Stimulated activated CD8-positive, alpha-beta memory T cell treated with anti-CD3 and anti-CD28 coated beads, Interleukin-2, amount 100 ng/mL, for 1 hour (primary cell): ENCODE measurements at places on chromosomes 5 and 9.

DNA sequence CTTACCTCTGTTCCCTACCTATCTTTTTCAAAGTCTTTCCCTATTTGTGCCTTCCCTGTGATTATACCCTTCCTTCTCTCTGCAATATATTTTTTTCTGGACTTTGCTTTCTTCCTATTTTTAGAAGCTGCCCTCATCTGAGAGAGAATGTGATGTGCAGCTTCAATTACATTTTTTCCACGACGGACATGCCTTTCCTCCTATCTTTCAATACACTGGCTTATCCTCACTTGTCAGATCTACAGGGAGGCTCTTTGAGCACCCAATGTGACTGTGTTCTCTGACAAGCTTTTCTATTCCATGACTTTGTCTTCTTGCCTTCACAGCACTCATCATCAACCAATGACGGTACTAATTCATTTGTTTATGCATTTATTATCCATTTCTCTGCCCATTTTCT, 227.9 kb upstream of the CLINT1 start:
- DNase-seq: no peak

GRCh38 chr9:92632641-92633040, 37.3 kb downstream of the IPPK start:
- DNase-seq: no peak

DNA sequence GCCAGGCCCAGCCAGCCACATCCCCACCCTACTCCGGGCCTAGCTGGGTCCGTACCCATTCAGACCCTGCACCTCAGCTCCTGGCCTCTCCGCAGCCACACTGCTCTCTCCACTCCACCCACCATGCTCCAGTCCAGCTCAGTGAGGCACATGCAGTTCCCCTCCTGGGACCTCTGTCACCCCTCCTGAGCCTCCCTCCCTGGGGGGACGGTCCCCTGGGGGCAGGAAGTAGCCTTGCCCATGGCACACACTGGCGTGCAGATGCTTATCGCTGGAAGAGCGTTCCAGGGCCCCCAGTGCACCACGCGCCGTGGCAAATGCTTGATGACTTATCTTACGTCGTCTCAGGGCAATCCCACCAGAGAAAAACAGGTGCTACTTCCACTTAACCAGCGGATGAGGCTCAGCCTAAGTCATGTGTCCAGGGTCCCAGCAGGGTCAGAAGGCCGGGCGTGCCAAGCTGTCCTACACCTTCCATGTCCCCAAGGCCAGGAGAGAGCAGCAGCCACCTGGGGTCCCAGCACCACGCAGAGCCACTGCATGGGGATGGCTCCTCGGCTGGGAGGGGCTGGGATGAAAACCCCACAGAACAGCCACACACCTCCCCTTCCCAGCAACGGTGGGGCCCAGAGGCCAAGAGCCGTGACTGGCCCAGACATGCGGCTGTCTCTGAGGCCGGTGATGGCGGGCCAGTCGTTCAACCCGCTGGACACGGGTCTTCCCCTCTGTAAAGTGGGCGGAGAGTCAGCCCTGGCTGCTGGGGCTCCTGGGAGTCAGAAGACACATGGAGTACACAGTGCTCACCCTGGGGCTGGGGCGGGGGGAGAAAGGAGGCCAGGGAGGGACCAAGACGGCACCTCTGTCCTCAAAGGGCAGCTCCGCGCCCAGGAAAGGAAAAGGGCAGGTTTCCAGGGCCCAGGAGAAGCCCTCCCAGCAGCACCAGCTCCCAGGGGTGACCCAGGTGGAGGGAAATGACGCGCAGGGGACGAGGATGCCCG, 2.6 kb upstream of the CCDC187 start:
- no peak for DNase-seq

- no peak for DNase-seq
These were observed 673.9 kb upstream of the RGMB start for GRCh38 chr5:98099448-98100105.

- no peak for DNase-seq
These were observed 29.9 kb upstream of the MEGF10 start for GRCh38 chr5:127260686-127261085.

DNA sequence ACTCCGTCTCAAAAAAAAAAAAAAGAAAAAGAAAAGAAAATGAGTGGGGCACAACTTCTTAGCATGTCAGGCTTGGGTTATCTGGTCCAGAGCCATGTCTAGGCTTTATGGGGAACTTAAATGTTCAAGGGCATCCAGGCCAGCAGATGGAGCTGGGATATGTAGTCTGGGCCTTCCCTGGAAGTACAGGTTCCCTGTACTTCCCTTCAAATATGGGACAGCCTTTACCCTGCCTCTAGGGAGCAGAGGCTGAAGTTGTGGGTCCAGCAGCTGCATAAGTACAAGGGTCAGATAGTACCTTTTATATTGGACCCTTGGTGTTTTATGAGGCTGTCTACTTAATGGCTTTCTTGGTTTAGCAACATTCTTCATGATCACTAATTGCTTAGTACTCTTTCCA, 42.1 kb downstream of the FAF2 start:
- no peak for DNase-seq

GRCh38 chr9:33081128-33081851, 4.8 kb upstream of the SMU1 start:
- DNase-seq: peak; percentile 18
